Mammary microvascular endothelial cell (primary cell): ENCODE measurements at places on chromosomes 1 and 21. TPM values are rescaled to one million over a fixed set of nuclear protein-coding genes. Genes with fewer than 3 reads are reported as not detected.

The LCE1A gene
- total RNA-seq, result not detected in 2 replicates

The GSTM1 gene
- total RNA-seq, result 19.1 and 24.0 TPM in 2 replicates

The IL6R gene
- total RNA-seq, result 5.3 and 8.3 TPM in 2 replicates

The LY9 gene
- not detected in 2 replicates for total RNA-seq

The OR2G6 gene
- not detected in 2 replicates for total RNA-seq

The SMCP gene
- total RNA-seq, result not detected in 2 replicates

The NECTIN4 gene
- 0.47 and 0.54 TPM in 2 replicates for total RNA-seq

The SMPDL3B gene
- total RNA-seq, result 0.10 and 0.33 TPM in 2 replicates

The CASQ1 gene
- total RNA-seq, result not detected in 2 replicates

The OR10Z1 gene
- not detected in 2 replicates for total RNA-seq

The ANKRD45 gene
- total RNA-seq, result not detected in 2 replicates

The LHX4 gene
- not detected in 2 replicates for total RNA-seq

The INSRR gene
- total RNA-seq, result not detected in 2 replicates

The ARHGEF16 gene
- 0.80 and 1.0 TPM in 2 replicates for total RNA-seq

The MCOLN3 gene
- not detected in 2 replicates for total RNA-seq

The ECM1 gene
- total RNA-seq, result 1.5 and 2.1 TPM in 2 replicates

The FCMR gene
- total RNA-seq, result 0.13 TPM in 1 of 2 replicates, not detected in the other

The SYT11 gene
- 24.2 and 24.4 TPM in 2 replicates for total RNA-seq

The AMY1B gene
- not detected in 2 replicates for total RNA-seq

The ADAMTS1 gene
- 19.4 and 20.3 TPM in 2 replicates for total RNA-seq

The ASPM gene
- total RNA-seq, result 40.0 and 40.8 TPM in 2 replicates

The CDC42BPA gene
- 35.7 and 38.4 TPM in 2 replicates for total RNA-seq

The KRTAP12-1 gene
- not detected in 2 replicates for total RNA-seq

The TNFRSF14 gene
- total RNA-seq, result 99.8 and 104 TPM in 2 replicates

The KRTAP10-3 gene
- total RNA-seq, result not detected in 2 replicates

The KRTAP21-2 gene
- not detected in 2 replicates for total RNA-seq

The TMEM51 gene
- 11.9 and 16.5 TPM in 2 replicates for total RNA-seq

The RAP1GAP gene
- not detected in 2 replicates for total RNA-seq

The PADI2 gene
- 0.05 and 0.13 TPM in 2 replicates for total RNA-seq

The FAM72B gene
- 3.9 and 4.8 TPM in 2 replicates for total RNA-seq

The TSPAN1 gene
- total RNA-seq, result 2.0 and 2.5 TPM in 2 replicates

The PIGM gene
- total RNA-seq, result 2.0 and 3.1 TPM in 2 replicates

The CA6 gene
- not detected in 2 replicates for total RNA-seq

The AADACL3 gene
- total RNA-seq, result not detected in 2 replicates

The HHAT gene
- 1.7 and 1.8 TPM in 2 replicates for total RNA-seq

The HFM1 gene
- 0.20 and 1.9 TPM in 2 replicates for total RNA-seq

The IGSF3 gene
- total RNA-seq, result 0.93 and 0.94 TPM in 2 replicates

The POGZ gene
- 12.8 and 13.7 TPM in 2 replicates for total RNA-seq

The TTC34 gene
- total RNA-seq, result 0.05 and 0.13 TPM in 2 replicates

The IKBKE gene
- 11.9 and 12.9 TPM in 2 replicates for total RNA-seq

The MMEL1 gene
- total RNA-seq, result 0.25 and 3.0 TPM in 2 replicates

The SPRR5 gene
- not detected in 2 replicates for total RNA-seq

The HSD3B1 gene
- total RNA-seq, result not detected in 2 replicates

The CFHR3 gene
- total RNA-seq, result not detected in 2 replicates

The RNU11 gene
- total RNA-seq, result not detected in 2 replicates

The EXO1 gene
- total RNA-seq, result 13.9 and 14.2 TPM in 2 replicates

The FBXO2 gene
- 0.74 TPM in 1 of 2 replicates, not detected in the other for total RNA-seq

The CDCA8 gene
- 31.5 and 34.0 TPM in 2 replicates for total RNA-seq

The UMODL1 gene
- not detected in 2 replicates for total RNA-seq

The GBP6 gene
- total RNA-seq, result not detected in 2 replicates

The SVBP gene
- total RNA-seq, result 17.8 and 24.2 TPM in 2 replicates

The LCE3A gene
- not detected in 2 replicates for total RNA-seq

The BTBD19 gene
- 4.6 and 5.9 TPM in 2 replicates for total RNA-seq

The MNDA gene
- total RNA-seq, result not detected in 2 replicates
